ENCODE measurements at places on chromosomes 3 and 15. TPM values are rescaled to one million over a fixed set of nuclear protein-coding genes. Genes with fewer than 3 reads are reported as not detected.

- DNase-seq: peak; percentile 49
These were observed 11.8 kb upstream of the HRG start for GRCh38 chr3:186653984-186654383.

Gene MUC13
- total RNA-seq: not detected

- peak; percentile 67 for DNase-seq
These were observed 2.8 kb downstream of the CLSTN2 start for GRCh38 chr3:139937674-139938279.

Gene LNP1
- total RNA-seq: 5.3 TPM

GRCh38 chr15:96142498-96142897 lies 188.0 kb upstream of the NR2F2 start:
- DNase-seq: no peak

- DNase-seq: peak; percentile 92
These were observed at the start of gene MPI for GRCh38 chr15:74889883-74890664. TSS of gene MPI (plus strand) at chr15:74890042. CDS start at chr15:74890074, 32 bp downstream.

DNA sequence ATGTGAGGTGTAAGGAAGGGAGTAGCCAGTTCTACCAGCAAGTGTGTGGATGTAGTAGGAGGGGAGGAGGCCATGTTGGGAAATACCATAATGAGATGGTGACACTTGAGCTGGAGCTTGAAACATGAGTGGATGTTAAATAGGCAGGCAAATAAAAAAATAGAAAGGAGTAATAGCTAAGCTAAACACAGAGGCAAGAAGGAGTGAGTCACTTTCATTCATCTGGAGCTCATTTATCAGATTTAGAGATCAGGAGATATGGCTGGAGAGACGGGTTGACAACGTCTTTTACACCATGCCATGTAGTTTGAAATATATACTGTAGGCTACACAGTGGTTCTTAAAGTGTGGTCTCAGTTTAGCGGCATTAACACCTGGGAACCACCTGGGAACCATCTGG lies 390.5 kb downstream of the DIPK2A start:
- DNase-seq: peak; percentile 67

DNA sequence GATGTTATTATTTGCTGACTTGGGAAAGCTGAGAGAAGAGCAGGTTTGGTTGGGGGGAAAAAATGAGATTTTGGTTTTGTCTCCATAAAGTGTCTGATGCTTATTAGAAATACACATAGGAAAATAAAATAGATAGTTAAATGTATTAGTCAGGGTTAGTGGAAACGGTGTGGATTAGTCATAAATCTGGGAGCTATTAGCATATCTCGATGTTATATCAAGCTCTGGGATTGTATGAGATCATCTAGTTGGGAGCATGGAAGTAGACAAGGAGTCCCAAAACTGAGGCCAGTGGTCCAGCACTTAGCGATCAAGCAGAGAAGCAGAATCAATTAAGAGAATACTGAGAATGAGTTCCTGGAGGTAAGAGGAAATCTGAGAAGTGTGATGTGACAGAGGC lies 845.5 kb downstream of the ROBO2 start:
- DNase-seq: no peak

Gene MED12L
- 1.1 TPM for total RNA-seq

DNA sequence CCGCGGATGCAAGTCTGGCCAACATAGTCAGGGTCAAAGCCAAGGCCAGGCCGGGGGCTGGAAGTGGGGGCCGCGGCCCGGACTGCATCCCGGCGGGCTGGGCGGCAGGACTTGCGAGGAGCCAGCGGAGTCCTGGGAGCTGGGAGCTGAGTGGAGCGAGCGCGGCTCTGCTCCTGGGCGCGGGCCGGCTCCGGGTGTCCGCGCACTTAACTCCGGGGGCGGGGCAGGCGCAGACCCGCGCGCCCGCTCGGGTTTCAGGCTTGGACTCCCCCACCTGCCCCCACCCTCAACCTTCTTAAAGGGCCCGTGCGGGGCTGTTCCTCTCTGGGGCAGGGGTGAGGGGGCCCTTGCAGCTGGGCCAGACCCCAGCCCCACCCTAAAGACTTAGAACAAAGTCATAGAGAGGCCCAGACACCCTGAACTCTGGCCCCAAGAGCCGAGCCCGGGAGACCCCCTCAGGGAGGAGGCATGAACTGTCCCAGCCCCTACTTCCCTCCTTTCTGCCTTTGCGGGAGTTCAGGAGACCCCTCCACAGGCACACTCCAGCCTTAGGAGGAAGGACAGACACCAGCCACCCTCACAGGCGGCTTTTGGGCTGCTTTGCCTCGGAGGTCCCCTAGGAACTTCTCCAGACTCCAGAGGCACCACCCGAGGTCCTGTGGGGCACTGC lies at the start of gene CSPG4:
Gene CSPG4 (minus strand): TSS at position 181 of the 670 bp plus-strand sequence. CDS start 93 bp downstream, at position 88.
- no peak for DNase-seq

- DNase-seq: peak; percentile 18
These were observed 11.5 kb downstream of the ITPR1 start for GRCh38 chr3:4504340-4505261.

GRCh38 chr15:98715890-98716443 lies 67.6 kb downstream of the IGF1R start:
- DNase-seq: no peak

Gene RARRES1
- not detected for total RNA-seq

DNA sequence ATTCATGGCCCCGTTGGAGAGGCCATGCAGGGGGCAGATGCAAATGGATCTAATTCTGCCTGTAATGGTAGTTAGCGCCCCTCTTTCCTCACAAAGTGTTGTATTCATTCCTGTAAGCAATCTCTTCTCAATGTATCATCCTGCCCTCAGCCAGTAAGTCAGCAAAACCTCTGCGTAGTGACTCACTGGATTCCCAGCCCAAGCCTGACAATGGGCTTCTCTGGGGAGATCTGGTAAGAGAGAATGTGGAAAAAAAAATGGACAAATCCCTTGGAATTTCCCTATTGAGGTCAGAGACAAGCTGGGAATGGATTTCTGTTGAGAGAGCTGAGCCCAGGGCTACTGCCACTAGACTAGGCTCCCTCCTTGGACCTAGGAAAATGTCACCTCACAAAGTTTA lies 25.4 kb downstream of the ADPGK start:
- no peak for DNase-seq

- DNase-seq: peak; percentile 77
These were observed 96.0 kb downstream of the LRRK1 start for GRCh38 chr15:101014921-101015841.

Gene ITIH4
- total RNA-seq: 3.4 TPM

- DNase-seq: no peak
These were observed 66.7 kb downstream of the BBX start for GRCh38 chr3:107589454-107589853.

GRCh38 chr3:154510780-154511179 lies 80.8 kb upstream of the GPR149 start:
- DNase-seq: no peak

GRCh38 chr3:181718987-181719911 lies 7.5 kb downstream of the SOX2 start:
- DNase-seq: no peak

DNA sequence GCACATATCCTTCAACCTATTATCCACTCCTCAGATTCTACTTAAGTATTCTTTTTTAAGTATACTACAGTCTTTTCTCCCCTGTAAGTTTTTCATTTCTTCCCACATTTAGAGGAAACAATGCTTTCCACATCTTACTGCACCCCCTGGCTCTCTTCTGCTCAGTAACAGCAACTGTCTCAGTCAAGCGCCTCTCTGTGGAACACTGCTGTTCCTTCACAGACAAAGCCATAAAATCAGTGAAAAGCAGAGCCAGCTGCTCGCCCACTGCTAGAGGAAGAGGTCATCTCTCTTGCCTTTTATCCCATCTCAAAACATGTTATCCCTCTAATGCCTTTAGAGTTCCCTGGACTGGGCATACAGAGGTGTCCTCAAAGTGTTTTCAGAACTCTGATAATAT lies 24.8 kb downstream of the SERP1 start:
- DNase-seq: no peak

DNA sequence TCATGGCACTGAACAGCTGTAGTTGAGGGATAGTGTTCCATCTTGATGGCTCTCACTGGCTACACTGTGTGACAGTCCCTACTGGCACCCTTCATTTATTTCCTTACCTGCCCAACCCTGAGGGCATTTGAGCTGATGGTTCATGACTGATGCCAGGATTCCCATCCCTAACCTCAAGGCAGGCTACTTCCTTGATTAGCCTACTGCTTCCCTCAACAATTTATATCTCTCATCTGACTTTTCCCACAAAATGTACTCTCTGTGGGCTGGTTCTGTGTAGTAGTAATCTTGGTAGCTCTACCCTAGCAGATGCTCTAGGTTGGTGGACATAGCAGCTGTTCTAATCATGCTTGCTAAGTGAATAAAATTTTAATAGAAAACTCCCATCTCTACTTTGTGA lies 106.0 kb downstream of the THRB start:
- no peak for DNase-seq

- DNase-seq: no peak
These were observed 273.1 kb upstream of the SGO1 start for GRCh38 chr3:20458994-20459716.

DNA sequence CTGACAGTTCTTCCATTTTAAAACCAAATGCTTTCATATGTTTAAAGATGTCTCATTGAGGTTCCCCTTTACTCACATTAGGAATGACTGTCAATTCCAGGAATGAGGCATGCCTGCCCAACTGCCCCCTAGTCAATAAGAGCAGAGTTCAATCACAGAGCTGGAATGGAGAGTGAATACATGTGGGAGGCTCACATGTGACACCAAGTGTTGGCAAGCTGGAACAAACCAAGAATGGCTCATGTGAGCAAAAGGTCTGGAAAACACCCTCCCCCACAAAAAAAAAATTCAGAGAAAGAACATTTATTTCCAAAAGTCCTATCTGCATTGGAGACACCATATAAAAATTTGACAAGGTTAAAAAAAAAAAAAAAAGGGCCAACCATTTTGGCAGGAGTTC lies 3.7 kb downstream of the PBRM1 start:
- DNase-seq: no peak

GRCh38 chr3:37147666-37148065 lies 26.7 kb downstream of the LRRFIP2 start:
- DNase-seq: no peak

DNA sequence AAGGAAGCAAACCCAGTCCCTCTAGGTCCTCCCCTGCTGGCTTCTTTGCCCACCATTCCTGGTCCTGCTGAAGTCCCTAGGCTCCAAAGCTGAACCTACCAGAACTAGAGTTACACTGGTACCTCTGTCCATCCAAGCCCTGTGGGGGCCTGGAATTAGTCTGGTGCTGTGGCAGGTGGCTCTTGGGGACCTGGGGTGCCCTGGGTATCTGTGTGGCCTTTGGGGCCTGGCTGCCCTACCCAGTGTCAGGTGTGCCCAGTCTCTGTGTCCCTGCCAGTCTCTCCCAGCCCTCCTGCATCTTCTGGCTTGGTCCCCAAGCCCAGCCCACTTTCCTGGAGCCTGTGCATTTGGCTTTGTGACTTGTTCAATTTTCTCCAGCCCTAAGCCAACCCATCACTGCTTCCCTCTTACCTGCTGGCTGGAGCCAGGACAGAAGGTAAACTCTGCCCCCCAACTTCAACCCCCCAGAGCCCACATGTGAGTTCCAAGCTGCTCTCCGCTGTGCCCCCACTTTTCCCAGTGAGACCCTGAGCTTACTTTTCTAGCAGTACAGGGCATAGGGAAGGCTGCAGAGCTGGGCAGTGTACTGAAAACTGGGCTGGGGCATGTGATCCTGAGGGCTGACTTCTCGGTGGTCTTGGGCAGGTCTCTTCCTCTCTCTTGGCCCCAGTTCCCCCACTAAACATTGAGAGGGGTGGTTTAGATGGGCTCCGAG lies 28.3 kb upstream of the HHATL start:
- DNase-seq: no peak

Gene SLC6A1
- not detected for total RNA-seq

DNA sequence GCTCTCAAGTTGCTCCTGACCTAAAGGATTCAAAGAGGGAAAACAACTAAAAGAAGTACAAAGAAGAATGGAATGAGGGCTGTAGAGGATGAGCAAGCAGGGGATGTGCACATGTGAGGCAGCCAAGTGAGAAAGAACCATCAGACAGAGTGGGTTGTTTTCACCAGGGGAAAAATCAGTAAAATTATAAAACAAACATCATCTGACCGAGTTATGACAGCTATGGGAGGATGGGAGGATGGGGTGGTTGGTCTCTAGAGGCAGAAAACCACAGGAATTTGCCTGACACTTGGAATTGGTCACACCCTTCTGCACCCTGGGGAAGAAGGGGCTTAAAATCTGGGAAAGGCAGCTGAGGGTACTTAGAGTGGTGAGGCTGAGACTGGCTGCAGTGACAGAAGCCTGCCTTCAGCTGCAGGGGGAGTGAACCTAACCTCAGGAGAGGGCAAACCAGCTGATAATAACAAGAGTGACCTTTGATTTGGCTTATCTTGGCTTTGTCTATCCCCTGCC lies 10.1 kb downstream of the ARHGAP31 start:
- peak; percentile 44 for DNase-seq

Gene SLC28A1
- not detected for total RNA-seq

Gene ATRIP
- total RNA-seq: 9.5 TPM

DNA sequence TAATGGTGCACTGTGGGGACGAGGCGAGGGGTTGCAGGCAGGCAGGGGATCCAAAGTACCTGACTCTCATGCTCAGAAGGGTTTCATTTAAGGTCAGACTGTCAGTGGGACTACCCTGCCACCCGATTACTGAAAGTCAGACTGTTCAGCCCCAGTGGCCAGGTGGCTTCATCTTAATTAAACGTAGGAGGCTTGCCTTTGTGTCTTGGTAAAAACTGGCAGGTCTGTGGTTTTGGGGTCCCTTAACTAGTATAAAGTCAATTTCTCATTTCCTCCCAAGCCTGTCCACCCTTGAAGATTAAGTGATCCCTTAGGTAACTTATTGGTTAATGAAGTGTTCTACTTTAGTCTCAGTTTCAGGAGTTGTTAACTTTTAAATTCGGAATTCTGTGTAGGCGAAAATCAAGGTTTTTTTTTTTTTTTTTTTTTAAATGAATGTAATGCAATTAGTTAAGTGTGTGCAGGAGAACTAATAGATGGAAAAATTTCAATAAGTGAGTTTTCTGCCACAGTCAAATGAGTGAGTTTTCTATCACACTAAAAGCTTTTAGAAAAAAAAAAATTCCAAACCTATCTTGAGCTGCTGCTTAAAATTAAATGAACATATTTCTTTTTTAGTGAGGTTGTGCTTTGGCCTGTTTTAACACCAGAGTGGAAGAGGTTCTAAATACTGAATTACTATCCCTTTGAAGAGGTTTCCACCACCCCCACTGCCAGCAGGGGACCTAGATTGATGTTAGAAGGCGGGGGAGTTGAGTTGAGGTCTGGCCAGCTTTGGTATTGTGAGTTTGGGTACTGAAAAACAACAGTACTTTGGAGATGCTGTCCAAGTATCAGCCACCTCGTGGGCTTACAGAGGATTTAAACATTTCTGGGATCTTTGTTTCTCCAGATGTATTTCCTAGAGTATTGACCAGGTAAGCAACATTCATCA lies 15.2 kb downstream of the ITPR1 start:
- DNase-seq: no peak

DNA sequence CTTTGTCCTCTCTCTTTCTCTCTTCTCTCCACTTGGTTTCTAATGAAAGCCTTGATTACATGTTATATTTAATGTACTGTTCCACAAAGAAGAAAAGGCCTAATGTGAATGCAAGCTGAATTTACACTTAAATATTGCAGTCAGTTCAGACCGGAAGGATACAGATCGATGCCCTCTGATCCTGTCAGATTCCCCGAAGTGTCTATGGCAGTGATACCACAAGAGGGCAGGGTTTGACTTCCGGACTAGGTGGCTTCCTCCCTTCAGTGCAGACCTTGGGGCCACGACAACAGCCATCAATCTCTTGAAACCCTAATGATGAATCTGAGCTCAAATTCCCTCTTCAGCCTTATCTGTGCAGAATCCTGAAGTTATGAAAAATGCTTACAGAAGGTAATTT lies 29.5 kb downstream of the AGTR1 start:
- DNase-seq: peak; percentile 57

GRCh38 chr15:96322536-96323318 lies 7.8 kb upstream of the NR2F2 start:
- no peak for DNase-seq
